Kasumi-1 (cell line): ENCODE measurements at places on chromosomes 6 and 20.
A peak's percentile ranks its signal among the peaks of the same experiment; 100 is the strongest.

GRCh38 chr6:166305562-166306117, 2.6 kb downstream of the PRR18 start:
- no peak for DNase-seq

GRCh38 chr6:41555326-41556300, 9.4 kb downstream of the FOXP4 start:
- DNase-seq, result no peak

- no peak for DNase-seq
These were observed 502.4 kb downstream of the BCKDHB start for GRCh38 chr6:80608881-80609280.

- DNase-seq, result no peak
These were observed 481.3 kb upstream of the SULF2 start for GRCh38 chr20:48266571-48266970.

DNA sequence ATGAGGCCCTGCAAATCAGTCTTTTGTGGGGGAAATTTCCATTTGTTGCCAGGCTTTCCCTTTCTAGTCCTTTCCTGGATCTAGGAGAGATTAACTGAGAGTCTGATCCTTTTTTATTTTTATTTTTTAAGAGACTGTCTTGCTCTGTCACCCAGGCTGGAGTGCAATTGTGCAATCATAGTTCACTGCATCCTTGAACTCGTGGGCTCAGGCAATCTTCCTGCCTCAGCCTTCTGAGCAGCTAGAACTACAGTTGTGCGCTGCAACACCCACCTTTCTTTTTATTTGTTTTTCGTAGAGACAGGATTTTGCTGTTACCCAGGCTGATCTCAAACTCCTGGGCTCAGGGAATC, 22.9 kb downstream of the OR2B2 start:
- DNase-seq, result peak; percentile 37

DNA sequence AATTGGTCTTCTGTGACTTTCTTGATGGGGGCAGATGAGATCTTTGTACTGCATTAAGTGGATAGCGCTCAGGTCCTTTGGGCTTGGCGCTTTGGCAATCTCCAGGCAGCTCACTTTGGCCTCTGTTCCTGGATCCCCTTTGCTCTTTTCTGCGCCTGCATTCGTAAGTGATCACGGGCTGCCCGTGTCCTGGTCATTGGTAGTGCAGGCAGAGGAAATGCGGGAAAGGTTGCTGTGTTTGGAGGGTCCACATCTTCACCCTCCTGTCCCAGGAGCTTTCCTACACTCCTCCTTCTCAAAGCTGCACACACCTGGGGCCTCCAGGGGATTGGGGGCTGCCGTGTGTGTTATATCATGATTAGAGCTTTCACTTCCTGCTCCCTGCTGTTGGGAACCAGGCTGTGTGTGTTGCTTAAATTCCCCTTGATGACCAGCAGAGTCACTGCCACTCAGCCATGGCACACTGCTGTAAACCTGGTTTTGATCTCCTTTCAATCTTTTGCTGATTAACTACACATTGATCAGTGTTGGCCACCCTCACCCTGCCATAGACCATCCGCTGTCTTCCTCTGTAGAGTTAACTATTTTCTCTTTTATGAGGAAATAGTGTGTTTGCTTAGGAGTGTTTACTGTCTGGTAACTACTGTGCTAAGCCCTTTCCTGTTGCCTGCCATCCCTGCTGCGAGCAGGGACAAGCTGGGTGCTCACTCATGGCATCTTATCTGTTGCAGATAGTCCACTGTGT, 13.0 kb upstream of the SNHG17 start:
- no peak for DNase-seq

- DNase-seq, result no peak
These were observed 504.0 kb downstream of the RFPL4B start for GRCh38 chr6:112851146-112851545.

- peak; percentile 65 for DNase-seq
These were observed 4.4 kb upstream of the IBTK start for GRCh38 chr6:82251942-82252341.

DNA sequence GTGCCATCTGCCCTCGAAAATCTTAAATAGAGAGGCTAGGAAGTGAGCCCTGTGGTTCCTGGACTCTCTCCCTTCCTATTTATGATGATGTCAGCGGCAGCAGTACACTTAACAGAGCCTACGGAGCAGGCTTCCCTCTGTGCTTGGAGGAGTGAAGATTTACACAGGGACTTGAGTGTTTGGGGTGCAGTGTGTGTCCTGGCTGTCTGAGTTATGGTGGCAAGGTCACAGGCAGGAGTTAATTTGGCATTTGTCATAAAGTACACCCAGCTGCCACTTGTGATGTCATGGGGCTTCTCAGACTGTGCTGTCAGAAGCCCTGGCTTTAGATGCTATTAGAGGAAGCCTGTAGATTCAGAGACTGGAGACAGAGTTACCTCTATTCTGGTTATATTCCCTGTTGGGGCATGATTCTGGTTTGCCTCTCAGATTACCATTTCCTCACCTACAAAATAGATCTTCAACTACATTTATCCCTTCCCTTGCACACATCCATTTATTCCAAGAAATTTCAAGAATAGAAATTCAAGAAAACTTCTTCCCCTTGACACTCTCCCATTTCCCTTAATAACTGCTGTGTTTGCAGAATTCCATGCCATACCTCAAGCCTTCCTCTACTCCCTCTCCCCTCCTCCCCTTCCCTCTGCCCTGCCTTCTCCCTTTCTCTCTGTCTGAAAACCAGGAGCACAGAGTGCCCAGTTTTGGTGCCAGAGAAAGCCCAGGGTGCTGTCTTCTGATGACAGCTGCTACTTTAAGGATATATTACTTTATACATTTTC, 72.1 kb downstream of the SLC24A3 start:
- DNase-seq, result no peak

- DNase-seq, result no peak
These were observed 53.3 kb downstream of the PLEKHG1 start for GRCh38 chr6:150652848-150653613.

- DNase-seq, result no peak
These were observed 191.8 kb downstream of the TMEM200A start for GRCh38 chr6:130557481-130558112.

GRCh38 chr20:7772371-7772770, 167.9 kb downstream of the HAO1 start:
- DNase-seq, result no peak

- no peak for DNase-seq
These were observed 104.6 kb downstream of the EPB41L2 start for GRCh38 chr6:130958468-130958867.

DNA sequence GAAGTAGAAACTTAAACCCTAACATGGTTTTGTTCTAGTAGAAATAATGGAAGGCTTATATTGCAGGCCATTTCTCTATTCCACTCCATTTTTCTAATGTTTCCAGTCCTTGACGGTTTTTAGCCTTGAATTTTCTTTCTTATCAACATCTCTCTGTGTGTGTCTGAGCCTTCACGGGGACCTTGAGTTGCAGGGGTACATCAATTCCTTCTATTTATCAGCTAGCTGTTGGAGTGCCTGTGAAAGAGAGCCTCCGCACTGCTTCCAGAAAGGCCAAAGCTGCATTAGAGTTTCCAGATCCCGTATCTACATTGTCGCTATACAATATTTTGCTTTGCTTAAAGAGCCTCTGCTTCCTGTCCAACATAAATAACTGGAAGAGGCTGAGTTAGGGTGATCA, 5.4 kb upstream of the HSF2 start:
- no peak for DNase-seq

DNA sequence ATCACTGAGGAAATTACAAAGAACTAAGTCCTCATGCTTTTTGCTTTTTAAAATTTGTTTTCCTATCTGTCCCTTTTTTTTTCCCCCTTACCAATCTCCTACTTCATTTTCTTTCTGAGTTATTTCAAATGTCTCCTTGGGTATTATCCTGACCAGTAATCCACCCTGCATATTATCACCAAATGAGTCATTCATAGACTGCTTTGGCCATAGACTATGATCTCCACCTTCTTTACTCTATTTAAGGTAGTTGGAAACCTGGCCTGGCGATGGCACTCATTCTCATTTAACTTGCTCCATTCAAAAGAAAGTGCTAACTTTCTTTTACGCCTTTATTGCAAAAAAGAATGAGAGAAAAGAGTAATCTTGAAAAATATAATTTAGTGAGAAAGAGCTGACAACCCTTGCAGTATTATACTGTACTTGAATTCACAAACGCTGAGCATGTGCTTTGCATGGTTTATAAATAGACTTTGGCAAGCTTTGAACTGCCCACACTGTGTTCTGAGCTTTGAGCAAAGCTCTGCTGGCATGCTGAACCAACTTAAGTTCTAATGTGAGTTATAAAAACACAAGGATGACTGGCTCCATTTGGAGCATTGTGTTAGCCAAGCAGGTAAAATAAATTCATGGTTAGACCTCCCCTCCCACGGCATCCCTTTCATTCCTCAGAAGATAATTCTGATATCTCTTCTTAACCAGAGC, 198.9 kb downstream of the NKAIN2 start:
- DNase-seq, result no peak

DNA sequence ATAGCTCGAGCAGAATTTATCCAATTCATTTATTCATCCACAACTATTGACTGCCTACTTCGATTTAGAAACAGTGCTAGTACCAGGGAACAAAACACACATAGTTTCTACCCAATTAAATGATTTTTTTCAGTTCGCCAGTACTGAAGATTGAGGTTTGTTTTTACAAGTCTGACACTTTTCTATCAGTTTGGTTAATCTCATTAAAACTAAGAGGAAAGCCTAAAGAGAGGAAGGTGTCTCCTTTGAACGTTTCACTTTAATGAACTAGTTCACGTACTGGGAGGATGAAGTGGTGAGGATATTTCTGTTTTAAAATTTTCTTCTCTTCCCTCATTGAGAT, 570 bp upstream of the ANKS1A start:
- no peak for DNase-seq

GRCh38 chr20:5171064-5171789, 44.4 kb downstream of the CDS2 start:
- DNase-seq, result no peak

GRCh38 chr6:22091424-22091948, 205.3 kb downstream of the PRL start:
- no peak for DNase-seq

GRCh38 chr6:36967301-36967700, 12.8 kb downstream of the PI16 start:
- no peak for DNase-seq

GRCh38 chr6:169895926-169896761, 144.7 kb downstream of the ERMARD start:
- DNase-seq, result no peak

- peak; percentile 86 for DNase-seq
These were observed 69.0 kb upstream of the CD93 start for GRCh38 chr20:23155141-23155590.

- no peak for DNase-seq
These were observed 13.9 kb upstream of the ITPR3 start for GRCh38 chr6:33607126-33607783.

DNA sequence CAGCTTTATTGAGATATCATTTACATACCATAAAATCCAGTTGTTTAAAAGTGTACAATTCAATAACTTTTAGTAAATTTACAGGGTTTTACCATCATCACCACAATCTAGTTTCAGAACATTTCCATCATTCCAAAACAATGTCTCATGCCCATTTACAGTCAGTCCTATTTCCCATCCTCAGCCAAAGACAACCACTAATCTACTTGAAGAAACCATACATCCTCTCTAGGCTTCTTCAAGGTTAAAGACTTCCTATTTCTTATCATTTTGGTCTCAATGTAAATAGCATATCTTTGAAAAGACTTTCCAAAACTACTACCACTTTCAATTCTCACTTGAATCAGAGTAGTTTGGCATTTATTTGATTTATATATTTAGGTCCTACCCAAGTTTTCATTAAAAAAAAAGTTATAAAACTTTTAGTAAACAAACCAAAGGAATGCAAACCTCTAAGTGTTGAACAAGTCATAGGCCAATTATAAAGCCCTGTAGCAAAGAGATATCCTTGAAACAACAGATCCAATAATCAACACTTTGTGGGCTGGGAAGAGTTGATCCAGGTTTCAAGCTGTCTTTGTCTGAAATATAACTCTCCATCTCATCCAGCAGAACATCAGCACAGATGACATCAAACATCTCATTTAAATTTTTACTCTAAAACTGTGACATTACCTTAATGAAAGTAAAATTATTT, 211.3 kb upstream of the RUNX2 start:
- DNase-seq, result no peak

GRCh38 chr20:2793471-2793870, 7.0 kb downstream of the CPXM1 start:
- no peak for DNase-seq

- peak; percentile 15 for DNase-seq
These were observed 90.9 kb downstream of the PRND start for GRCh38 chr20:4812641-4813075.

DNA sequence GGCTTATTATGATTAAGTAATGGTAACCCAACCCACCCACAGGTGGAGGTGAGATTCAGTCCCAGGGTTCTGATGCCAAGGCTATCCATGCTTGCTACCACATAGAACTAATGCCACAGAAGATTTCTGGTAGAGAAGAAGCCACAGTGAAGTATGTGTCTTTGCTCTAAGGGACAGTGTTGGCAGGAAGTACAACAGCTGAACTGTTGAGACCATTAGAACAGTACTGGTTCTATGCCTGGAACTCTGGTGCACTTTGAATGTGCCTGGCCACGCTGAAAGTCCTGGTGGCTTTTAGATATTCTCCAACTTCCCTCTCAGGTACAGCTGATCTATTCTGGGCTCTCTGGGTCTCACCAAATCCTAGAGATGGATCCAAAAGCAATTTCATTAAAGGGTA, 7.8 kb downstream of the STX7 start:
- DNase-seq, result no peak

GRCh38 chr6:36973647-36974046, 12.3 kb downstream of the MTCH1 start:
- no peak for DNase-seq

DNA sequence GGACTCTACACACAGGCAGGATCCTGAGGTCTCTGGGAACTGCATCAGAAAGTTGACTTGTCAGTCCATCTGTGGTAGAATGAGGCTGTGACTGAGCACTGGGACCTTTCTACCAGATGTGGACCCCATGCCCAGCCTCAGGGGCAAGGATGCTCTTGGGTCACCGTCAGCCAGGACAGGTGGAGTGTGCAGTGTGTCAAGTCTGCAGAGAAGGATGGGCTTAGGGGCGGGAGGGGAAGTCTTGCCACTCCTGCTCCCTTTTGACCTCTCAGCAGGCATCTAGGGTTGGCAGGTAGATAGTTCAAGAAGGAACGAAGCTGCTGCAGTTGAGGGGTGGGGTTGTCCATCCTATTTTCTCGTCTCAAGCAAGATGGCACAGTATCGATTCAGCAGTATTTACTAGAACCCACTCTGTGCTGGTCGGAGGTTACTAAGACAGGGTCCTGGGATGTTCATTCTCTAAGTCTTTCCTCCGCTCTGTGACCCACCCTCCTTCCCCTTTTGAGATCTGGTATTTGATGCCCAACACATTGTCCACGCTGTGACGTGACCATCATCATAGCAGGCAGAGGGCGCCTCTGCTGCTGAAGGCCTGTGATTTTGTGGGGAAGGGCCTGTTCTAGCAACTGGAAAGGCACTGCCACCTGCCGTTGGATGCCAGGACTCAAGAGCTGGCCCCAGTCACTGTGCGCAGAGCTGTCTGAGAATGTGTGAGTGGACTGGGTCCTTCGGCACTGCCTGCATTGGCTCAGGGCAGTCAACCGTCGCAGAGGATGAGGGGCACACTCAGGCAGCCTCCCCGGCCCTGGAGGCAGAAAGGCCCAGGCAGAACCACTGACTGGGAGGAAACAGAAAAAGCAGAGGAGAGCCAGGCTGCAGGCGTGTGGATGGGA, 23.2 kb downstream of the RBCK1 start:
- DNase-seq, result peak; percentile 44

GRCh38 chr6:57256541-57256940, 34.4 kb upstream of the RAB23 start:
- DNase-seq, result no peak

- DNase-seq, result peak; percentile 65
These were observed 916 bp downstream of the TRIM27 start for GRCh38 chr6:28922821-28923317.

GRCh38 chr20:22346716-22347115, 237.7 kb downstream of the FOXA2 start:
- DNase-seq, result peak; percentile 5
